Stimulated activated naive CD4-positive, alpha-beta T cell (primary cell): ENCODE measurements at places on chromosomes 6 and 20.

GRCh38 chr6:161498359-161498758 is 224.5 kb upstream of the AGPAT4 start:
- DNase-seq, result no peak

GRCh38 chr6:30935018-30935417 is 3.0 kb upstream of the SFTA2 start:
- DNase-seq, result no peak

DNA sequence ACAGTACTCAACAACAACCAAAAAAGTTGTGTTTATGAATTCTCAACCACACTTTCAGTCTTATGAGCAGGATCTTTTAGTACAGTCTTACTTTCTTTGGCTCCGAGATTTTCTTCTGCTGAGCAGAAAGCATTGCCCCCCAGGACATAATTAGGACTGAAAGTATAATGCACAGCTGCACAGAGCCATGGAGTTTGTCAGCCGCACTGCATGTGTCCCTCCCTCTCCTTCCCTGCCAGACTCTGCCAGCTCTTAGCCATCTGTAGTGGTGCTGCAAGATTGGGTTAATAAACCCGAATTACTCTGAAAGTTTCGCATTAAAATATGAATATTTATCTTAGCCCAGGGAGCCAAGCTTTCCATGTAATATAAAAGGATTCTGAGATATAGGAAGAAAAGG is 179.6 kb upstream of the PTCHD4 start:
- DNase-seq, result no peak

GRCh38 chr6:91213229-91213901 is 626.5 kb upstream of the MAP3K7 start:
- DNase-seq, result no peak

- no peak for DNase-seq
Observed at GRCh38 chr20:17036541-17036940, 190.3 kb upstream of the PCSK2 start.

DNA sequence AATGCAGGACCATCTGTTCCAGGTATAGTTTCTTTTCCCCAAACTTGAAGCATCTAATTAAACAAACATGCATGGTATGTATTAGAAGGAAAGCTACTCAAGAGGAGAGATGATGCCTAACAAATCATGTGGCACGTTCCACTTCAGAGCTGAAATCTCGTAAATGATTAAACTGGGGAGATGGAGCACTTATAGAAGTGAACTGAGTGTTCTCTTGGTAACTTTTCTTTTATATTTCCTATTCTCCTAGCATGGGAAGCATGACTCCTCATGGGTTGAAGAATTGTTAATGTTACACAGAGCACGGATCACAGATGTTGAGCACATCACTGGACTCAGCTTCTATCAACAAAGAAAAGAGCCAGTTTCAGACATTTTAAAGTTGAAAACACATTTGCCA is 61.1 kb downstream of the CCN2 start:
- no peak for DNase-seq

DNA sequence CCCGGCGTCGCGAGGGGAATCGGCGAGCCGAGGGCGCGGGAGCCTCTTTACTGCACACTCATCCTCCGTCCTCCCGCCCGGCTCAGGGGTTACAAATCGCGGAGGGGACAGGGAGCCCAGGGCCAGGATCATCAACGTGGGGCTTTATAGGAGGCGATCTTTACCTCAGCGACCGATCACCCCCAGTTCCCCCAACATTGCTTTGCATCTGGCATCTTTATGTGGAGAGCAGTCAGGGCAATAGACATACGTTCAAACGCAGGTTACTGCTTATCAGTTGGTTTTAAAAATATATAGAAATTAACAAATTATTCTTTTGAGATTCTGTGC is 634 bp downstream of the HSF2 start:
- DNase-seq, result no peak

DNA sequence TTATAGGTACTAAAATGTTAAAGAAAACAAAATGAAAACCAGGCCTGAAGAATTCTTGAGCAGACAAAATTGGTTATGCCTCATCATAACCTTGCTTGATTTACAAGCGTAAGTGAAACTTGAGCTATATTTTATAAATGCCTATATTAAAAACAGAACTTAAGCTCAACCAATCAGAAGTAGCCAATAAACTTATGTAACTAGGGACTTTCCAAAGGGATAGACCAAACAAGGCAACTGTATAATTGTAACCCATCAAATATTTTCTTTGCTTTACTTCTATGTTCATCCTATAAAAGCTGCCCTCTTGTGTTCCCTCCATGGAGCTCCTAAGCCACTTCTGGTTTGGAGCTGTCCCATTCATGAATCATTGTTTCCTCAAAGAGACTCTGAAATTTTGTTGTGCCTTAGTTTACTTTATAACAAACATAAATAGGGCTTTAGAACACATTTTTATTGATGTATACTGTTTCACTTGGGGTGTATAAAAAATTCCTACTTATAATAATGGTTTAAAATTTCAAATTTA is 101.6 kb upstream of the CARMIL1 start:
- no peak for DNase-seq
